OCI-LY7 (cell line): ENCODE measurements at places on chromosomes 4 and X.

- no peak for DNase-seq
Observed at GRCh38 chr4:79467246-79467932, 59.4 kb upstream of the GK2 start.

DNA sequence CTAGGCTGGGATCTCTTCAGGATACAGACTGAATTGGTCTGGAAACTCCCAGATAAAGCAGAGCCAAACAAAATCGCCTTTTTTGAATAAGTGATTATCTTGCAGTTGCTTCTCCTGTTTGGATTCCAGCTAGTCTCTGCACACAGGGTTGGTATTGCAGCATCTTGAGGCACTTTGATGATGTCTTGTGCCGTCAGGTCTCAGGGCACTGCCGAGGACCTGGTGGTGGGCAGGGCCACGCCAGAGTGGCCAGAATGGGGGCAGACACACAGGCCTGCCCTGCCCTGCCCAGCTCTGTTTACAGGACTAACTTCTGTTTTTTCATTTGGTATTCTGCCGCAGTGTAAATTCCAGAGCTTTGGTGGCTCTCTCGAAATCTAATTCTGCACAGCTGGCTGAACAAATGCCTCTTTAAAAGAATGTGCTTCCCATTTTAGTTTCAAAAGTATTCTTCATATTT, 276.1 kb downstream of the NR3C2 start:
- DNase-seq, result no peak

DNA sequence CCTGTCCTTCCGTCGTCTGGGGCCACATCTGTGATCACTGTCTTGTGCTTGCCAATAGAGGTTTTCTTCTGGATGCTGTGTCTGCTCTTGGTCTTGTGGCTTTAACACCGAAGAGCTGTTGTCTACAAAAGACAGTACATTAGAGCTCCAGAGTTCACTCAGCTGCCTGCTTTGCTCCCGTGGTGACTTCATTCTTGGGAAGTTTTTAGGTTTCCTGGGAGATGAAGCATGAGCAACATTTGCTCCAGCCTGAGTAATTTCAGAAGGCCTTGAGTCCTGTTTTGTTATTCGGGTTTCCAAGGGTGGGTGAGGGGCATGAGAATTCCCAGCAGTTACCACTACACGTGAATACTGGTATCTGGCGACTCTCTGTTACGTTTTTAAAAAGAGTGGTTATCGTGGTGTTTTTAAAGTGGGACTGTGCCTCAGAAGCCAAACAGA, 189.2 kb downstream of the SHROOM3 start:
- DNase-seq, result no peak

DNA sequence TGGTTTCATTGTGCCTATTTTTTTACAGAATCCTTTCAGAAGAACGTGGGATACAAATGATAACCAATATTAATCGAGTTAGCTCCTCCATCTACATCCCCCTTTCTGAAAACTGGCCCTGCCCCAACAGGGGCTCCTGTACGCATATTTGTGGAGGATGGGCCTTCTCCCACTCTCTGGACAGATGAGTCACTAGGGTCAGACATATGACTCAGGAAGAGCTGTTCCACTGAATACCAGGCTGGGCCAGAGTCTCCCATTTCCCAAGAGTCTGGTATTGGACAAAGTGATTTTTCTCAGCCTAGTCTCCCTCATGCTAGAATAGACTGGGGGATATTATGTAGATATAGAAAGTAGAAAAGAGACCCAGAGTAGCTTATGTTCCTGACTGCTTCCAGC, 142.4 kb downstream of the TSPAN5 start:
- DNase-seq, result no peak

DNA sequence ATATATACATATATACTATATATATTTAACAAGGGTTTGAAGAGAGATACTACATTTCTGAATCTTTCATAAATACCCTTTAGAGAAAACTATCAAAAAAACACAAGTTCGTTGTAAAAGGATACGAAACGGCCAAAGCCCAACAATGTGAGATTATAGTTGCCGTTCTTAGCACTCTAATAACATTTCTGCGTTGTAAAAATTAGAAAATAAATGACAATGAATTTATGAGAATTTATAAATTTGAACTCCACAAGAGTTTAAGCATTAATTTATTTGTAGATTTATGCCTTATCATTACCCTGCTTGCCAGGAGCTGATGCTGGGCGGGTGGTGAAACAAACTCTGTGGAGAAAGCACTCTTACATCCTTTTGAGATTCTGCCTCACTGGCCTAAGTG, 1.1 kb downstream of the WDR17 start:
- no peak for DNase-seq

DNA sequence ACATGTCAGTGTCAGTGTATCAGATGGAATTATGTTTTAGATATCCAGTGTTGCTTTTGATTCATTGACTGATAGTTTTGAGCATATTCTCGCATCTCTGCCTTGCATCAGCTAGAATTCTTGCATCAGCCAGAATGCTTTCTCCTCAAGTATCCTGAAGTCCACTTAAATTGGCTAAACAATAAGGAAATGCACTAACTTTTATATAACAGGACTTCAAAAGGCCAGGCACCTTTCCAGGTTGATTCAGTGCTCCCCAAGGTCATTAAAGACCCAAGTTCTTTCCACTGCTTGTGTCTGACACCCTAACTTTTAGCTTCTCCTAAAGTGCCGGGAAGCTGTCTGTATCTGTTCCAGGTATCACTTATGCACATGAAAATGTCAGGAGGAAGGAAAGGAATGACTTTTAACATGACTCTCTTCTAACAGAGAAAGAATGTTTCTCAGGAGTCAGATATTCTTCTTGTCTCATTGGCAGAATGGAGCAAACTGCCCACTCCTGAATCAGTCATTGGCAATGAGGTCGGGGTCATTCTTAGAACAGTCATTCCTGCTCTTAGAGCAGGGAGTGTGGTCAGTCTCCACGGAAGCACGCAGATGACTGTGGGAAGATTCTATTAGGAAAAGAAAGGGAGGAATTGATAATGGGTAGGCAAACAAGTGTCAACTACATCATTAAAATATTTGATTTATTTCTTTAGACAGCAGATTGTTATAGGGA, 92.9 kb upstream of the TLL1 start:
- DNase-seq, result no peak

DNA sequence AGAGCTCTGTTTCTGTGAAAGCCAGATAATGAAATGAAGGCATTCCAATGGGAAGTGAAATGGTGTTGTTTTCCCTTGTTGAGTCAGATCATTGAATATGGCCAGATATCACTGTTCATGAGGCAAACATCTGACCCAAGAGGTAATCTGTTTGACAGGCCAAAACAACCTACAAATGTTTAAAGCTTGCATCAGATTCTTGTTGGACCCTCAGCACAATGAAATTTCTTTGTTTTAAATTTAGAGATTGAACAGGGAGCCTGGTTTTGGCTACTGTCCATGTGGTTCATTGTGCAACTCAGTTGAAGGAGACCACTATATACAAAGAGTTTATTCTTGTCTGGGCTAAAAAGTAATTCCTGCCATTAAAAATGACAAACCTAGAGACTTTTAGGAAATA, 159.1 kb downstream of the AFF2 start:
- no peak for DNase-seq

GRCh38 chr4:70746179-70746839, 24.5 kb downstream of the RUFY3 start:
- DNase-seq, result no peak

- DNase-seq, result no peak
Observed at GRCh38 chrX:16848541-16848940, 21.6 kb downstream of the RBBP7 start.

- DNase-seq, result peak; percentile 48
Observed at GRCh38 chr4:20684852-20685763, 15.2 kb upstream of the PACRGL start.

GRCh38 chr4:146049802-146050201, 111.2 kb upstream of the ZNF827 start:
- peak; percentile 95 for DNase-seq

GRCh38 chr4:30968926-30969325, 248.8 kb downstream of the PCDH7 start:
- DNase-seq, result no peak

DNA sequence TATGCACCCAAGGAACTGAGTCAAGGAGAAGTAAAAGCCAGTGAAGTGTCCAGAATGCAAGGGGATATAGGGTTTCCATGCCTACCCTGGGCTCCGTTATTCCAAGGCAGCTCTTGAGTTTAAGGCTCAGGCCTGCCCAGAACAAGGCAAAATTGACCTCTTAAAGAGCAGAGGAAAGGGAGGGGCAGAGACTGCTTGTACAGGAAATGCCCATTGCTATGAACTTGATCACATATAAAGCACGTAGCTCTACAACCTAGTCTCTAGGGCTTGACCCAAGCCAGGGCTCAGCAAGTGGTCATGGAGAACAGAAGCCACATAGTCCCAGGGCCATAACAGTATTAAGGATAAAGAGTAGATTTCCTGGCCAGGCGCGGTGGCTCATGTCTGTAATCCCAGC, 58.2 kb upstream of the MSN start:
- no peak for DNase-seq

GRCh38 chr4:53040851-53041250, 178.7 kb downstream of the RASL11B start:
- no peak for DNase-seq

DNA sequence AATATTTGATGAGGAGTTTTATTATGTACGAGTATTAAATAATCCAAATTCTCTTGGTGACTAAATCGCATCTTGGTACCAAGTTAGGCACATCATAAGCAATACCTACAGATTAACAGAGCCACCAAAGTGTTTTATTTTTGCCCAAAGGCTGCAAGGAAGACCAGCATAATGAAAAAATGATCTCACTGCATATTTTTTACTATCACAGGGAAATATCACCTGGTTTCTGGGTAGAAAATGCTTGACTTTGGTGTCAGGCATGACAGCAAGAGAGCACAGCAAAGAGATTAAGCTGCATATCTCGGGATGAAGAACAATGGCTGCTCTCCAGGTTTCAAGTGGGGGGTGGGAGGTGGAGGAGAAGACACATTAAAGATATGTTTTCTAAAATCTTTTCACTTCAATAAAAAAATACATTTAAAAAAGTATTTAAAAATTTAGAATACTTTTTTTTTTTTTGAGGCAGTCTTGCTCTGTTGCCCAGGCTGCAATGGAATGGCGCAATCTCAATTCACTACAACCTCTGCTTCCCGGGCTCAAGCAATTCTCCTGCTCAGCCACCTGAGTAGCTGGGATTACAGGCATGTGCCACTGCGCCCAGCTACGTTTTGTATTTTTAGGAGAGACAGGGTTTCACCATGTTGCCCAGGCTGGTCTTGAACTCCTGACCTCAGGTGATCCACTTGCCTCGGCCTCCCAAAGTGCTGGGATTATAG, 86.1 kb downstream of the FRYL start:
- DNase-seq, result no peak

GRCh38 chr4:142700531-142700930, 145.6 kb downstream of the INPP4B start:
- no peak for DNase-seq

- DNase-seq, result no peak
Observed at GRCh38 chr4:155428128-155428527, 51.4 kb upstream of the MAP9 start.

DNA sequence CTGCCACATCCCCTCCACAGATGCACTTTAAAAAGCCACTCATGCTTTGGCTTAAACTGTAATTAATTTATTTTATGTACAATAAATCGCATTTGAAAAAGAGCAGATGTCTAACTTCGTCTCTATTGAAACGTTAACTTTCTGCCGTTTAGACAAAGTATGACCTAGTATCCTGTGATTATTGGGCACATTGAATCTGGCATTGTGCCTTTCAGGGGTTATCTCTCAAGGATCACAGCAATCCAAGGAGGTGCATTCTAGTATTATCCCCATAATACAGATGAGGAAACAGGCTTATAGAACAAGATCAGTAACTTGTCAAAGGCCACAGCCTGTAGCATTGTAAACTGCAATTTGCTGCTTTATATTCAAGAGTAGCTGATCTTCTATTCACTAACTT, 4.6 kb downstream of the RASL11B start:
- DNase-seq, result no peak

GRCh38 chr4:148312956-148313490, 129.2 kb downstream of the NR3C2 start:
- no peak for DNase-seq

- no peak for DNase-seq
Observed at GRCh38 chr4:24003496-24003895, 113.6 kb upstream of the PPARGC1A start.

GRCh38 chr4:98572697-98573096, 85.7 kb downstream of the TSPAN5 start:
- no peak for DNase-seq
